Psoas muscle (tissue), 8 donors: ENCODE measurements at places on chromosomes 3 and 15. TPM values are rescaled to one million over a fixed set of nuclear protein-coding genes. Genes with fewer than 3 reads are reported as not detected.

GRCh38 chr3:13637311-13637891 lies 88.5 kb downstream of the FBLN2 start:
- DNase-seq, result no peak

DNA sequence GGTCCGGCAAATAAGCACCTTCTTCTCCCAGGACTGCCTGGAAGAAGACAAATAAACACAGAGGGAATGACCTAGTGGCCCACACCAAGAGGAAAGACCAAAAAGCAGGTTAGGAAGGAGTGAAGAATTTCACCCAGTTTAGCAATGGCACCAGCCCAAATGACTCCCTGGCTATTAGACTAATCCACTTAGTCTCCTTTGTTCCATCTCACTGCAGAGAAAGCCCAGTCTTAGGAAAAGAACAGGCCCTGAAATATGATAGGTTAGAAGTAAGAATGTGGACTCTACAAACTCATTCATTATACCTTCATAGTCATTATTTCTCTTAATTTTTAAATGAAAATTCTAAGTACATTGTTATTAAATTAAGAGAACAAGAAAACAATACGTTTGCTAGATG lies 23.2 kb downstream of the SERPINI2 start:
- no peak for DNase-seq

The CNTN6 gene
- not detected for total RNA-seq

The TCAIM gene
- 19.3 TPM for total RNA-seq

GRCh38 chr15:31023841-31024240 lies 32.4 kb upstream of the MTMR10 start:
- no peak for DNase-seq

DNA sequence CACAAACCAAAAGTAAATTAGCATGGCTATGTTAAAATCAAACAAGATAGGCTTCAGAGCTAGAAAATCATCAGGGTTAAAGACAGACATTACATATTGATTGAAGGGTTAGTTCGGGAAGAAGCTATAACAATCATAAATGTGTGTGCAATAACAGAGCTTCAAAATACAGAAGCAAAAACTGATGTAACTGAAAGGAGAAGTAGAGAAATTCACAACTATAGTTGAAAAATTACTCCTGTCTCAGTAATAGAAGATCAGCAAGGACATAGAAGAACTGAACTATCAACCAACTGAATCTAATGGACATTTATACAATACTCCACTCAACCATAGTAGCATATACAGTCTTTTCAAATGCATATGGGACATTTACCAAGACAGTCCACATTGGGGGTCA lies 59.4 kb downstream of the MCTP2 start:
- no peak for DNase-seq

- DNase-seq, result no peak
Observed at GRCh38 chr3:194005930-194006501, 129.9 kb upstream of the HES1 start.

DNA sequence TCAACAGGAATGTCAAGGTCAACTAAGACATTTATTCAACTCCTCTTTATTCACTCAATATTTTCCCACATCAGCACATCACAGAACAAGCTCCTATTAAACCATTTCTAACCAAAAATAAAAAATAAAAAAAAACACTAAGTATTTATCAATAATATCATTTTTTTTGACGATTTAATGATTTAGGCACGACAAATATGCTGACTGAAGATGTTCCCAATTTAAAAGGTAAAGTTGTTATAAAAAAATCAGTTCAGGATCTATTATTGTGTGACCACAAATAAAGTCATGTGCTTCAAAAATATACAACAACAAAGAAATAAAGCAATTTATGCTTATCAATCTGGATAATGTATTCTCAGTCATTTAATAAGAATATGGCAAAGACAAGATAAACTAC lies 16.2 kb downstream of the DPH6 start:
- no peak for DNase-seq

GRCh38 chr3:1468145-1468544 lies 375.3 kb downstream of the CNTN6 start:
- no peak for DNase-seq

The SEMA3G gene
- total RNA-seq, result 13.8 TPM

GRCh38 chr3:34844323-34844620 lies 795.1 kb upstream of the ARPP21 start:
- DNase-seq, result no peak

- no peak for DNase-seq
Observed at GRCh38 chr3:62199126-62199525, 174.2 kb downstream of the FEZF2 start.

The BTLA gene
- total RNA-seq, result 0.32 TPM

DNA sequence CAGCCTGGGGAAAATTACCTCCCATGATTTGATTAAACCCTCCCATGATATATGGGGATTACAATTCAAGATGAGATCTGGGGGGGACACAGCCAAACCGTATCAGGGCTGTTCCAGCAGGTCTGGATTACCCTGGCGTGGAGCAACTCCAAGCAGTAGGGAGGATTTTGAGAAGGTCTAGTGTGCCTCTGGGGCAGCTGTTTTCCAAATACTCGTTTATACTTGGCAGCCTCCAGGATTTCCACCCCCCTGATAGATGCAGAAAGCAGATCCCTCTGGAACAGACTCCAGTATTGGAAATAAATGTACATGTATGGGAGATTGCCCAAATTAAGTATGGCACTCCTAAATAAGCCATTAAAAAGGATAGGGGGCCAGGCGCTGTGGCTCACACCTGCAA lies 7.7 kb upstream of the IRAK2 start:
- DNase-seq, result no peak

The ZNF501 gene
- total RNA-seq, result 3.4 TPM

DNA sequence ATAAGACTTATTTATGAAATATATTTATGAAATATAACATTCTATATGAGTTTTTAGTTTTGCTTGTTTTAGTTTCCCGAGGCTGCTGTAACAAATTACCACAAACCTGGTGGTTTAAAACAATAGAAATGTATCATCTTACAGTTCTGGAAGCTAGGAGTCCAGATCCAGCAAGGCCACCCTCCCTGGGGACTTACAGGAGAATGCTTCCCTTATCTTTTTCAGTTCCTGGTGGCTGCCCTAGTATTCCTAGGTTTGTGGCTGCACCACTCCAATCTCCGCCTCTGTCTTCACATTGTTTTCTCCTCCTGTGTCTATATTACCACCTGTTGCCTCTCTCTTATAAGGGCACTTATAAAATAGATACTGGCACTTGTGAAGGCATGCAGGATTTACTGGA lies 877.8 kb downstream of the TUSC7 start:
- no peak for DNase-seq

GRCh38 chr3:141430316-141430715 lies 56.5 kb upstream of the RASA2 start:
- no peak for DNase-seq

- DNase-seq, result no peak
Observed at GRCh38 chr3:119582178-119582577, 2.9 kb downstream of the ADPRH start.

The OXTR gene
- 0.16 TPM for total RNA-seq

The PAK6 gene
- total RNA-seq, result 0.56 TPM

The NEDD4 gene
- total RNA-seq, result 65.3 TPM

- DNase-seq, result no peak
Observed at GRCh38 chr3:108469126-108469525, 41.3 kb downstream of the MYH15 start.

The CX3CR1 gene
- total RNA-seq, result 0.68 TPM

The EEFSEC gene
- total RNA-seq, result 18.9 TPM

- peak; percentile 75 for DNase-seq
Observed at GRCh38 chr3:132034486-132035464, at the start of gene CPNE4. CPNE4 (minus strand) TSS chr3:132035014.

- peak; percentile 88 for DNase-seq
Observed at GRCh38 chr3:194769020-194769643, 83.4 kb downstream of the FAM43A start.

- DNase-seq, result no peak
Observed at GRCh38 chr3:129673012-129673411, 66.5 kb upstream of the PLXND1 start.

DNA sequence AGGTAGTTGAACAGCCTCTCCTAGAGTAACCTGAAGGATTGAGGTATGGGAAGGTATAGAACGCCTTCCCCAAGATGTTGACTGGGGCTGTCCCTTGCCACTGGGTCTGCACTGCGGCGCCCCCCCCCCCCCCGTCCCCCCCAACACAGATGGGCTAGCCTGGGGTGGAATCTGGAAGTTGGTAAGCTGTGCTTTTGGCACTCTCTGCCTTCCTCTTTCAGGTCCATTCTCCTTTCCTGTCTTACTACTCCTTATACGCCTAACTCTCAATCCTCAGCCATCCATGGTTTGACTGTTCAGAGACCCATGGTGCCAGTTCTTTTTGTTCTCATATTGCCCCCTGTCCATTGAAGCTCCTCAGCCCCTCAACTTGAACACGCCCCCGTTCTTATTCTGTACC lies 42.8 kb downstream of the MAP2K1 start:
- no peak for DNase-seq

DNA sequence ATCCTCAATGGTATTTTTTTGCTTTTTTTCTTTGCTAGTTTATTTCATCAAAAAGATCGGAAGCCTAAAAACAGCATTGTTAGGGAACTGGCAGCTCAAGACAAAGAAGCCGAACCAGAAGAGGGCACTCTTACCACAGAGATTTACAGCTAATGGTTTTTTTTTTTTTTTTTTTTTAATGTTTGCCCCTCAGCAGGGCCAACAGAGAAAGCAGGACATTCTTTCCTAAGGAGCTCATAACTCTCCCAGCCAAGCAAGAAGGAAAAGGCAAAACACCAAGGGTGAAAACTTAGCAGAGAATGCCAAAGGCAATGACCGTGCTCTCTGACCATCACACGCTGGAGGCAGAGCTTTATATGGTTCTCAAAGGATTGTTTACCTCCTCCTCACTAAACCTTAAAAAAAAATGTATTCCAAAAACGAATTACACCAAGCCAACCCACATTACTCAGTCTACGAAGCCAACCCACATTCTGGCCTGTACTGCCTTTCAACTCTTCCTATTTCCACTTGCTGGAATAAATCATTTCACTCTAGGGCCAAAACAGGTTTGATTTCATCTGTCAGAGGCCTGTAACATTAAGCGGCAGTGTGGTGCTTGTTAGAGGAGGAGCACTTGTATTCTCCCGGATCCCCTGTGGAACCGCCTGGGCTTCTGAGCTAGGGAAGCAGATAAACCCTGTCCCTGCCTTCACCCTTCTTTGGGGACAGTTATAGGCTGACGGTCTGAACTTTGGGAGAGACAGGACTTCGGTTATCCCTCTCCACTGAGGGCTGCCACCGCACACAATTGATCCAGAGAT lies 35.6 kb upstream of the GYG1 start:
- DNase-seq, result peak; percentile 56

GRCh38 chr3:101690972-101691371 lies 4.5 kb upstream of the RPL24 start:
- DNase-seq, result no peak

GRCh38 chr3:147921051-147921450 lies 511.9 kb downstream of the ZIC1 start:
- no peak for DNase-seq

GRCh38 chr15:40053831-40054604 lies 15.0 kb upstream of the SRP14 start:
- DNase-seq, result no peak

DNA sequence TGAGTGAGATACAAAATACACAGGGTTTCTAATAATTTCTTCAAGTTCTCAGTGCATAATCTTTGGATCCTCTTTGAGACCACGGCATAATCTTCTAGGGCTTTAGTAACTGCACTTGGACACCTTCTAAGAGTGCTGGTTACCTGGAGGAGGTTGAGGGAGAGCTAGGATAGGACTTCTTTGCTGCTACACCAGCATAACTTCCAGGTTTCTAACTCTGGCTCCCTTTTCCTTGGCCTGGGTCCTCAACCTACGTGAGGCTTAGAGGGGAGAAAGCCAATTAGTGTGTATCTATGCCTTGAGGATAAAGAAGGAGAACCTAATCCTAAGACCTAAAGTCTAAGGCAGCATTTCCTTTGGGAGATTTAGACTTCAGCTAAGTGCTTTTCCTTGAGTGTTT lies 184.8 kb downstream of the LSAMP start:
- no peak for DNase-seq

DNA sequence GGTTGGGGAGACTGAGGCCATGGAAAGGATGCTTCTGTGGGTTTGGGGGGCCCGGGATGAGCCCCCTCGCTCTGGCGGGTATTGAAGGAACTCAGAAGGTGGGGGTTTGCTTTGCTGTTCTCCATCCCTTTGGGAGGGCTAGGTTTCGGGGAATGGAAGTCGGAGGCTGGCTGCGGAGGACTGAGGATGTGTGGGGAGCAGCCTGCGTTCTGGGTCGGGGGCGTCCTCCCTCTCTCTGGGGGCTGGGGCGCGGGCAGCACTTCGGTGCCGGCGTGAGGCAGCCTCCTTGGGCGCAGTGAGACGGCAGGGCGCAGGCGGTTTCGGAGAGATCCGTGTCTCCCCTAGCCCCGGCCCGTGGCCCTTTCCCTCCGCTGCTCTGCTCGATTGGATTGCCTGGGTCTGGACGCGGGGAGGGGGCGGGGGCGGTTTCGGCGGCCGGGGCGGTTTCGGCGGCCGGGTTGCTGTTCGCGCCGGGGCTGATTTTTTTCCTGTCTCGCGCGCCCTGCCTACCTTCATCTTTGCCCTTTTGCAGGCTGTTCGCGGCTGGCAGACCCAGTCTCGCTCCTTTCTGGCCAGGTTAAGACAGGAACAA lies 1.4 kb downstream of the PTPRG start:
- DNase-seq, result peak; percentile 50

The PIK3CB gene
- 14.6 TPM for total RNA-seq

DNA sequence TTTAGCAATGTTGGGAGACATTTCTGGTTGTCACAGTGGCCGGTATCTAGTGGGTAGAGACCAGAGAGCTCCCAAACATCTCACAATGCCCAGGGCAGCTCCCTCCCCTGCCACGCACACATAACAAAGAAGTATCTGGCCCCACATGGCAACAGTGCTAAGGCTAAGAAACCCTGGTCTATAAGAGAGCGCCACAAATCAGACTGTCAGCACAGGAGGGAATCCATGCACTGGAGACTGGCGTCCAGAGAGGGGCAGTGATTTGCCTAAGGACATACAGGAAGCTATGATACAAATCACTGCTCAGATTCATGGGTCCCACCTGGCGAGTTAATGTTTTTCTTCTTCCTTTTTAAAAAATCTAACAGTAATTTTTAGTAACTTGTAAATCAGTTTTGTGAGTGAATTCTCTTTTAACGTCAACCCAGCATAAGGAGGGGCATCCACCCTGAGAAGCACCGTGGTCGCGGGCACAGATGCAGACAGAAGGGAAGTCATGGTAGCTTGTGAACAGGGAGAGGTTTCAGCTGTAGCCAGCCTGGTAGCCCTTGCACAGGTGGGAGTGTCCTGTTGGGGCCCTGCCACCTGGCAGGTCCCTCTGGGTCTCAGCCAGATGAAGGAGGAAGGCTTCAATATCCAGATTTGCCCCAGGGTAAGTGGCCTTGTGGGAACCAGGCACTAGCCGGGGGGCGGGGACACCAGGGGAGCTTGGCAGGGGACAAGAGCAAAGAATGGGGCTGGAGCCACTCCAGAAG lies 8.7 kb downstream of the ISG20 start:
- no peak for DNase-seq

DNA sequence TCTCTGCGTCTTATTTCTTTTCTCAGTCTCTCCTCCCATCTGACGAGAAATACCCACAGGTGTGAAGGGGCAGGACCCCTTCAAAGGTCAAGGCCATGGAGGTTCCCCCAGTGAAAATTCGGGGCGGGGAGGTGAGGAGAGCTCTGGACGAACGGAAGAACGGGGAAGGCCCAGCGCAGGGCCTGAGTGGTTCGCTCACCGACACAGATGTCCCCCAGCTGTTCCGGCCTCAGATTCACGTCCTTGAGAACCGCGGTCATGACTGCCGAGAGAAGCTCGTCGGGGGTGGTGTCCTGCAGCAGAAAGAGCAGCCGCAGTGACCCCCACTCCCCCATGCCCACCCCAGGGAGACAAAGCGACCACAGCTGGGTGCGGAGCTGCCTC lies 542 bp downstream of the ACAA1 start:
- no peak for DNase-seq
